ENCODE measurements at places on chromosomes 16 and 17.

GRCh38 chr16:69225121-69225520 is 38.2 kb downstream of the SNTB2 start:
- no peak for DNase-seq

GRCh38 chr16:12553191-12553590 is 250.5 kb downstream of the CPPED1 start:
- no peak for DNase-seq

DNA sequence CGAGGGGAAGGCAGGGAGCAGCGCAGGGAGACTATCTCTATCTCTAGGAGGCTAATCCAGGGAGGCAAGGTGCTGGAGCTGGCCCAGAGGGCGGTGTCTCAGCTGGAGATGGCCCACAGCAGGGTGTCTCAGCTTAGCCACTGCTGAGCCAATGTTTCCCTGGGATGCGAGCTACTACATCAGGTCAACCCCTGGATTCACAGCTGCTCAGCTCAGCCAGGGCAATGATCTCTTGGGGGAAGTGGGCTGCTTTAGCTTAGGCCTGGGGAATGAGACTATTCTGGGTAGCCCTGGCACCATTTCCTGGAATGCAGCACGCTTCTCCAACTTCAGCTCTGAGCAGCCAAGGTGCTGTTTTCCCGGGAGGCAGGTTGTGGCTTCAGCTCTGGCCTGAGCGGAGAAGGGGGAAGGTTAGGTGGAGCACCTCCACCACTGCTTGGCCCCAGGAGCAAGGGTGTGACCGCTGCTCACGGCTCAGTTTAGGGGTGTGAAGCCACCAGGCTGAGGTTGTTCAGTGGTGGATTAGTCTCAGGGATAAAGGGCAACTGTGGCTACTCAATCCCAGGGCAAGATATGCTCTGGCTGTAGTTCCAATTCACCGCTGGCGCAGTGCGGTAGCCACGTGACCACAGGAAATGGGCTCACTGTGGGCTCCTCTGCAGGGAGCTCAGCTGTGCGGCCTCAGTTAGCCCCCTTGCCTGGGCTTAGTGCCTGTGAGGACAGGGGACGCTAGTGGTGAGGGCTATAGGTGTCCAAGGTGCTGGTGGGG is 5.2 kb upstream of the PRSS21 start:
- no peak for DNase-seq

DNA sequence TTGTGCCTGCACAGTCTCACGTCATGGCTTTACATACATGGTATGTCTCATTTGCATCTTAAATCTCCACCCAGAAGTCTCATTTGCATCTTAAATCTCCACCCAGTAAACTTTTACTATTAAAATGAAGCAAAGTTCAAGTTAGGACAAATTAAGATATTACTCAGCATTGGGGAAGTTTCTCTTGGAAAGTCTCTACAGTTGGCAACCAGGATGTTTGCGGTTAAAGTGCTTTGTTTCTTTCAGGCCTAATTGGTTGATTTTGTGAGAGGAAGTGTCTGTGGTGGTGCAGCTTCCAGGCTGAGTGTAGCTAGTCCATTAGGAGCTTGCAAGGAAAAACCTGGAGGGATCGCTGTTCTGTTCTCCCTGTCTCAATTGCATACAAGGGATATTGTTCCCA is 1373.3 kb upstream of the GOT2 start:
- no peak for DNase-seq

DNA sequence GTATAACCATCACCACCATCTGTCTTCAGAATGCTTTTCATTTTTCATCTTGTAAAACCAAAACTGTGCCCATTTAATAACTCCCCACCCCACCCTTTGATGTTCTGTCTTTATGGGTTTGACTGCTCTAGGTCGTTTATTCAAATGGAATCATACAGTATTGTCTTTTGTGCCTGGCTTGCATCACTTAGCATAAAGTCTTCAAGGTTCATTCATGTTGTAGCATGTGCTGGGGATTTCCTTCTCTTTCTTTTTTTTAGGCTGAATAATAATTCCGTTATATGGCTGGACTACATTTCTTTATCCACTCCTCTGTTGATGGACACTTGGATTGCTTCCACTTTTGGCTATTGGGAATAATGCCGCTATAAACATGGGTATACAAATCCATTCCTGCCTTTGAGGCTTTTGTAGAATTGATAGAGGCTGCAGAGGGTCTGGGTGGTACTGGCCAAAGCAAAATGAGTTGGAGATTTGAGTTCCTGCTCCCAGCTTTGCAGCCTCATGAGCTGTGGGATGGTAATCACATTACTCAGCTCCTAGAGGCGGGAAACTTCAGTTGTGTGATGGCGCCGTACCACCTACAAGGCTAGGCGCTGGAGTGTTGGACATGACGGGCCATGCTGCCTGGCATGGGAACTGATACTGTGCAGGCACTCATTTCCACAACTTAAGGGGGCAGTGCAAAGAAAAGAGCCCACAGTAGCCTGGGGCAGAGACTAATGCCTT is 64.8 kb downstream of the CLEC16A start:
- DNase-seq: no peak

GRCh38 chr16:79320956-79321355 is 279.6 kb downstream of the MAF start:
- DNase-seq: no peak

- no peak for DNase-seq
Observed at GRCh38 chr16:66798161-66798560, 3.2 kb downstream of the TERB1 start.

DNA sequence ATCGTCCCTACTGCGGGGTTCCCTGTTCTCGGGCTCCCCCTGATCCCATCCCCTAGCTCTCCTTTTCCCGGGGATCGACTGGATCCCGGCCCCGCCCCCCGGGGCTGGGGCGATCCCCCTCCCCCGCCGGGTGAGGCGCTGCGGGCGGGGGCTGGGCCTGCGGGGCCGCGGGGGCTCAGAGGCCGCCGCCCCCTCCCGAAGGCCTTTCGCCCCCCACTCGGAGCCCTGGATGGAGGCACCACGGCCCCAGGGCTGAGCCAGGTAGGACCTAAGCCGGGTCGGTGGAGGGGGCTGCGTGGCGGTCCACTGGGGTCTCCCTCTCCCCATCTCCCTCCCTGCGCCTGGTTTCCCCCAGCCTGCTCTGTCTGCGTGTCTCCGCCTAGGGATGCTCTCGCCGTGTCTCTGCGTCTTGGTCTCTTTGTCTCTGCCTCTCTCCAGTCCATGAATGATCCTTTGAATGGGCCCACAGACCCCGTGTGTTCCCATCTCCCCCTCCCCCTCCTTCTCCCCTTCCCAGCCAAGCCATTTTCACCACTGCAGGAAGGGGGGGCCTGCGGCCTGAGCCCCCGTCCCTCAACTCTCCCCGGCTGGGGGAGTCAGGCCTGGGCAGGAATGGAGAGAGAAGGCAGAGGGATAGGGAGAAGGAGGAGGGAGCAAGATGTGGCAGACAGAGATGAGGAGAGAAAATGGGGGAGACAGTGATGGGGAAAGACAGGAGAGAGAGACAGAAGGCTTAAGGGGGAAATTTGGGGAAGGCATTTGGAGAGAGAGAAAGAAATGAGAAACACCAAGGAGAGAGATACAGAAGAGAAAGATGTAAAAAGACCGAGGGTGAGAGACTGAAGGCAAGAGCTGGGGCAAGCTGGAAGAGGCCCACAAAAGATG is 1.7 kb upstream of the TMEM256 start:
- DNase-seq: no peak

DNA sequence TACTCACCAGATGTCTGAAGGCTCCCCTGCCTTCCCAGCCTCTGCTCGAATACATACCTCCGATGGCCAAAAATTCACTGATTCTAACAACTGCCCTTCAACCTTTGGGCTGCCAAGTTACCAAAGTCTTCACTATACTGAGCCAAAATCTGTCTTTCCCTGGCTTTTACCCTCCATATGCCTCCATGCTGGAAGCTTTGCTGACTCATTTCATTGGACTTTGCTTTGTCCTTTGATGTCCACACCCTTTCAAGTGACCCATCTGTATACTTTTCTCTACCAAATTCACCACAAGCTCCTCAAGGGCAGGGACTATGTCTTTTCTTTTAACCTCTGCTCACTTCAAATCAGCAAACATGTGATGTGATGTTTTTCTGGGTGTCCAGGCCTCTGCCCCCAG is 21.0 kb upstream of the MTMR4 start:
- no peak for DNase-seq

- no peak for DNase-seq
Observed at GRCh38 chr17:66466840-66467367, 164.5 kb downstream of the PRKCA start.

GRCh38 chr17:77466140-77466539 is 325.4 kb downstream of the SEC14L1 start:
- DNase-seq: peak; percentile 67

GRCh38 chr17:17704931-17705330 is 23.7 kb downstream of the RAI1 start:
- no peak for DNase-seq

DNA sequence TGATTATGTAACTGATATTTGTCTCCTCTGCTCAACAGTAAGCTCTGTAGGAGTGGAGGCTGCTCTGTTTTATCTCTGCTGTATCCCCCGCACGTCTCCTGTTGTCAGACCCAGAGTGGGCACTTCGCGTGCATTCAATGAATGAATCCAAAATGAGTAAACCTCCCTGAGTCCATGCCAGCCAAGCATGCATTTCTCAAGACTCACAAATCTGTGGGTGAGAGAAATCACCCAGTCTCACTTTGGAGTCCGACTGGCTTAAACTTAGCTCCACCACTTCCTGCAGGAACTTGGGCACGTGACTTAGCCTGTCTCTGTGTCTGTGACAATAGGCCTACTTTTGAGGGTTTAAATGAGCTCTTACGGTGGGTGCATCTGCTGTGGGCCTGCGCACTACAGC is 3.7 kb downstream of the PNPO start:
- no peak for DNase-seq

DNA sequence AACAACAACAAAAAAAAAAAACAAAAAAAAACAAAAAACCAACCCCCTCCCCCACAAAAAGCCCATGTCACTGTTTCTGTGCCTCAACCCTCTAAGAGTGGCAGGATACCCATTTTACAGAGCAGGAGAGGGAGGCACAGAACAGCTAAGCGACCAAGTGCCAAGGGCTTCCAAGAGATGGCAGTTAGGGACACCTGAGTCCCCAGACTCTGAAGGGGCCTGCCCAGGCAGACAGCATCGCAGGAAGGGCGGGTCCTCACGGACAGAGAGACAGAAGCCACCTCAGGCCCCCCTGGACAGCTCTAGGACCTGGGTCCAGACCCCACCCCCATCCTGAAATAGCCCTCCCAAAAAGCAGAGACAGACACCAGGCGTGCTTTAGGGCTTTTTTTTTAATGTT is 21.6 kb upstream of the CPSF4L start:
- DNase-seq: no peak

GRCh38 chr16:87658564-87659225 is 56.4 kb downstream of the JPH3 start:
- DNase-seq: no peak

DNA sequence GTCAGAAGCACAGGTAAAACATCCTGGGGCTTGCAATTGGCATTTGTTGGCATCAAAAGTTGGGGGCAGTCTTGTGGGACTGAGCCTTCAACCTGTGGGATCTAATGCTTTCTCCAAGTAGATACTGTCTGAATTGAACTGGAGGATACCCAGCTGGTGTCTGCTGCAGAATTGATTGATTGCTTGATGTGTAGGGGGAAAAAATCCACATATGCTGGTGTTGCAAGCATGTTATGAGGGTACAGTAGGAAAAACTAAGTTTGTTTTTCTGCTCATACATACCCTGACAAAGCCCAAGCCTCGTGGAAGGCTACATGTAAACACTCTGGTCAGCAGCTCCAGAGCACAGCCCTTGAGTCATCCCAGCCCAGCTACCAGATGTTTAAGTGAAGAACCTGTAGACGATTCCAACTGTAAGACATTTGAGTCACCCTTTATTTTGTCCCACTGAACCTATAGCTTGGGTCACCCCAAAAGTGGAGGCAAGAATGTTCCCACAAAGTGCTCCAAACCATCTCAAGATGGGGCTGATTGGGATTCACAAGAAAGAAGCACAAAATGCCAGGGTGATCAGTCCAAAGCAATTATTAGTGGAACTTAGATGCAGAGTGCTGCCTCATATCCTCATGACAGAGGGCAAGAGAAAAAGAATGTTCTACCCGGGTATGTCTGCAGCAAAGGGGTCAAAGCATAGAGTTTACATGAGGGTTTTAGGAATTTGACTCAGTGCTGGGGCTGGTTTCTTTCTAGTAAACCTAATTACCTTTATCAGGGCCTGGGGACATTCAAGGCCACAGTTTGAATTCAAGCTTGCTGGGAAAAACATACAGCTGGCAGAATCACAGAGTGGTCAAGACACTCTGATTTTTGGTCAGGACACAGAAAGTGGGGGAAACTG is 9.6 kb upstream of the APPBP2 start:
- DNase-seq: no peak

DNA sequence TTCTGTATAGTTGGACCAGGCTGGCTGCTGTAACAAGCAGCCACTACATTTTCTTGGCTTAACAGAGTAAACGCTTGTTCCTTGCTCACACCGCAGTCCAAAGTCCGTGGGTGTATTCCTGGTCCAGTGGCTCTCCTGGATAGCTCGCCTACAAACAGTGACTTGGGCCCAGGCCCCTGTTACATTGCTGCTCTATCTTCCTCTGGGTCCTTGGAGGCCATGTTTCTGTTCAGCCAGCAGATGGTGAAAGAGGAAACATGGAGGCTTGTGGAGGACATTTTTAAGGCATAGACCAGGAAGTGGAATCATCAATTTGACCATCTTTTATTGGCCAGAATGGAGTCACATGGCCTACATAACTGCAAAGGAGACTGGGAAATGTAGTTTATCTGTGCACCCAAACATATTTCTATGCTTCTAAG is 55.1 kb downstream of the ATP2C2 start:
- no peak for DNase-seq

GRCh38 chr17:1344521-1344920 is 55.5 kb downstream of the YWHAE start:
- no peak for DNase-seq

DNA sequence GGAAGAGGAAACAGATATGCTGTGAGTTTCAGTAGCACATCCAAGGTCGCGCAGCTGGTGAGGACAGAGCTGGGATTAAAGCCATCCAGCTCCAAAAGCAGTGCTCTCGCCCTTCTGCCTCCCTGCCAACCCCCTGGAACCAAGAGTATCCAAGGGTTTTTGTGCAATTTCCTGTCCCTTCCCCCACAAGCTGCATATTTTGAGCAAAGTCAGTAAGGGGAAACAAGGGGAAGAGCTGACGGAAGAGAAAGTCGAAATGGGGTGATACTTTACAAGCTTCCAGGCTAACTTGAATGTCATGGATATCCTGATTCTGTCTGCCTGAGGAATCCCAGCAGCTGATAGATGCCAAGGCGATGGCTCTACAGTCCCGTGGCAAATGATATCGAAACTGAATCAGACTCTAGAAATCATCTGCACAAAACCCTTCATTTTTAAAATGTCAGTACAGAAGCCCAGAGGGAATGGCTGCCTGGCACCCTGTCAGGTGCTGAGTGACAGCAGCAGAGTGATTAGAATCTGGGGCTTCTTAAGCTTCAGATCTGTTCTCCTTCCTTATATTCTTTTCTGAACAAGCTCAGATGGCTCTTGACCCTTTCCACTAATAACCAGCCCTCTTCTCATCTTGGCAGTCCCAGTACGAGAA is 42.9 kb upstream of the TEKT3 start:
- DNase-seq: no peak

GRCh38 chr17:63515426-63515825 is 7.7 kb upstream of the KCNH6 start:
- DNase-seq: no peak

GRCh38 chr16:73543331-73543969 is 495.5 kb upstream of the ZFHX3 start:
- no peak for DNase-seq

- no peak for DNase-seq
Observed at GRCh38 chr16:56262551-56263245, 71.4 kb downstream of the GNAO1 start.
